ENCODE measurements at places on chromosomes 1 and 21.

DNA sequence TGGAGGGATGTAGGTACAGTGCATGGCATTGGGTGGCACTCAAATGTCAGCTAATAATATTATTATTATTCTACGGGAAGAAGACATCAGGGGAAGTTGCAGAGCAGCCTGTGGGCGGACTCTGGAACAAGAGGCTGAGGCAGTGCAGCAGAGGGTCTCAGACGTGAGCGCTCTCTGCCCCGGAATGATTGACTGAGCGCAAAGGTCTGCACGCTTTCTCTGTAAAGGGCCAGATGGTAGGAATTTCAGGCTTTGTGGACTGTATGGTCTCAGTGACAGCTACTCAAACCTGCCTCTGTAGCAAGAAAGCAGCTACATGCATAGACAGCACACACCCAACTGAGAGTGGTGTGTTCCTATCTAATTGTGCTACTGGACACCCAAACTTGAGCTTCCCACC is 29.6 kb upstream of the VPS13D start:
- DNase-seq, result no peak

- no peak for DNase-seq
Observed at GRCh38 chr1:246365708-246366107, 141.4 kb downstream of the SMYD3 start.

- no peak for DNase-seq
Observed at GRCh38 chr21:36079010-36079649, 9.3 kb downstream of the CBR1 start.

- DNase-seq, result no peak
Observed at GRCh38 chr1:198128533-198128932, 28.3 kb upstream of the NEK7 start.

GRCh38 chr1:110829955-110830553 is 42.9 kb upstream of the CD53 start:
- DNase-seq, result peak; percentile 1

DNA sequence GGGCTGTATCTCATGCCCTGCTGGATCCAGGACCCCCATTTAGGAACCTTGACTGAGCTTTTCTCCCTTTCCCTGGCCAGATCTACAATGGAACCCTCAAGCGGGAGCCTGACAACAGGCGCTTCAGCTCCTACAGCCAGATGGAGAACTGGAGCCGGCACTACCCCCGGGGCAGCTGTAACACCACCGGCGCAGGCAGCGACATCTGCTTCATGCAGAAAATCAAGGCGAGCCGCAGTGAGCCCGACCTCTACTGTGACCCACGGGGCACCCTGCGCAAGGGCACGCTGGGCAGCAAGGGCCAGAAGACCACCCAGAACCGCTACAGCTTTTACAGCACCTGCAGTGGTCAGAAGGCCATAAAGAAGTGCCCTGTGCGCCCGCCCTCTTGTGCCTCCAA is 29.8 kb downstream of the PKP1 start:
- DNase-seq, result no peak

GRCh38 chr1:54287176-54287650 is 87.2 kb downstream of the MRPL37 start:
- peak; percentile 7 for DNase-seq
